NCI-H1436 (cell line): ENCODE measurements at places on chromosomes 7 and 10.

GRCh38 chr10:101441541-101442455 lies 87.8 kb downstream of the BTRC start:
- peak; percentile 56 for DNase-seq

GRCh38 chr7:131745390-131746248 lies 189.2 kb upstream of the PODXL start:
- no peak for DNase-seq

- DNase-seq: no peak
Measured at GRCh38 chr7:109639561-109639960, 1069.9 kb downstream of the DNAJB9 start.

DNA sequence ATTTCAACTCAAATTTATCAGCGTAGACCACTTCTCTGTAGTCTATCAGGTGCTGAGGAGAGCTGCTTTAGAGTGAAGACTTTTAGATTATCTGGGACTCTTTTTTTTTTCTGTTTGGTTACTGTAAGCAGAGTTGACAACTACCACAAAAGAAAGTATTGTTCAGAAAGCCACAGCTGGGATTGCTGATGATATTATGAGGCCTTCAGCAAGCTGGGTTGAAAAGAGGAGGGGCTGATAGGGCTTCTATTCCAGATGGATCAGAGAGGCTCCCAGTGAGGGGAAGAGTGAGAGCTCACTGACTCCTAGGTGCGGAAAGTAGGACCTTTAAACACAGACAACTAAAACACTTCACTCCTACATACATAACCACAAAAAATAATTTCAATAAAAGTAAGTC lies 188.5 kb upstream of the FERD3L start:
- DNase-seq: no peak

DNA sequence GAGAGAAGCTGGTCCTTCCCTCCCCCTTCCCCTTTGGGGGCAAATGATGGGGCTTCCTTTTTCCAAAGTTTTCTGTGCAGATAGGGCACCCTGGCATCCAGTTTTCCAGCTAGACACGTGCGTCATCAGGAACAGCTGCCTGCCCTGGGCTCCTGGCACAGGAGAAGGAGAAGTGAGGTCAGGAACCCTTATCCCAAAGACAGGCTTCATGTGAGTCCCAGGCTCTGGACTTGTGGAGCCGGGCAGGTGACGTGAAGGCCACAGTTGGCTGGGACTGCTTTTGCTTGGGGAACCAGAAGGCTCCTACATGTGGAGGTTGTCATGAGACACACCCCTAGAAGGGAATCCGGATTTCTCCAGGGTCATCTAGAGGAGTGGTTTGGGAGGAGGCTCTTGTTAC lies 66.5 kb downstream of the RBM20 start:
- DNase-seq: no peak

DNA sequence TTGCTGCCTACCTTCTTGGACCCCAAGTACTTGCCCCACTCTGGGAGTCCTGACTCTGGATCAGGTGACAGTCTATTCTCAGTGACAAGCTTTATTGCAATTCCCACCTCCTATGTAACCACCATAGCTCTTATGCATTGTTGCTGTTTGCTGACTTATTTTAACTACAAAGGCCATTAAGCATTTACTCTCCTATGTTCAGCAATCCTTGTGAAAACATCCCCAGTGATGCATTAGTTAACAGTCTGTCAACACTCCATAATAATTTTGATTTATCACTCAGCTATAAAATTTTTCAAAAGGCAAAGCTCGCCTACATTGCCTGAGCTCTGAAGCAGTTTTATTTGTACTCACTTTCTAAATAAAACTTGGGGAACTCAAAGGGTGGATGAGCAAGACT lies 871.8 kb upstream of the SORCS1 start:
- DNase-seq: no peak

DNA sequence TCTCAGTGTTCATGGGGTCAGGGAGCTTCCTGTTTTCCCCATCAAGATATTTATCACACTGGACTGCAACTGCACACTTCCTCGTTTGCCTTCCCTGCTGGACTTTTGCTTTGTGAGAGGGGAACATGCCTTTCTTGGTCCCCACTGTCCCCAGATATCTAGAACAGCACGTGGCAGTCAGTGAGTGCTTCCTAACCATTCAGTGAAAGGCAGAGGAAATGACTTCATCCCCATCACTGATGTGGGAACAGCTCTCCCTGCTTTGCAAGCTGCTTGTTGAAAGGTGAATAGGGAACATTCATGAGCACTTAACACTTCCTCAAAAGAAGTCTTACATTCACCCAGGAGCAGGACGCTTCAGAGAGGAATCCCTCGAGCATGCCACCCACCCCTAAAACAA lies 135.4 kb downstream of the MYOF start:
- no peak for DNase-seq

DNA sequence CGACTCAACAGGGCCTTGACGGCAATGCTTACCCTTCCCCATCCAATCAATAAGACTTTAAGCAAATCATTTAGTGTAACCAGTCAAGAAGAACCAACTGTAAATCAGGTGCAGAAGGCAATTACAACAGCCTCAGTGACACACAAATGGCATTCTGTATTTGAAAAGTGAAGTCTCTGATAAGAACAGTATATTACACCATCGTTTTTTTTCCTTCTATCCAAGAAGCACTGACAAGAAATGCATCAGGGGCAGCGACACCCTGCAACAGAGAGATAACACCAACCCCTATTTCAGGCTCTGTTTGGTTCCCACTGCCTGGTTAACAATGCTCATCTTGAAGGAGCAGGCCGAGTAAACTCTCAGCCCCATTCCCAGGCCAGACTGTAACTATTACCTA lies 204.0 kb upstream of the AOAH start:
- DNase-seq: no peak

DNA sequence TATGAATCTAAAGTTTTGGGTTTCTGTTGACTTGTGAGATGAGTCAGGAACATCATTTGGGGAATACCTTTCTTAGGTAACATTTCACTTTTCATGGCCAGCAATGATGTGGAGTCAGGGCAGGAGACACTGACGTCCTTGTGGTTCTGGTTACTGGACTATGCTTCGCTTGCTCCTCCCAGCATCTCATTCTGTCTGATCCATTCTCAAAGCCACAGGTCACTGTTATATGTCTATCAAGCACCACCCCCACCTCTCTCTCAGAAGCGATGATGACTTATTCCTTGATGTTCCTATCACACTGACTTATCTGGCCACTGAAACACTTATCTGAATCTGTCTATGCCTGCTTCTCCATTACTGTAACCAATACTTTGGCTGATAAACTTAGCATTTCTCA lies 51.6 kb downstream of the TES start:
- no peak for DNase-seq

GRCh38 chr7:92039900-92040299 lies 94.4 kb downstream of the CYP51A1 start:
- DNase-seq: no peak

GRCh38 chr7:9407816-9408215 lies 974.4 kb downstream of the NXPH1 start:
- no peak for DNase-seq
